ENCODE measurements at places on chromosomes 13 and 19.

DNA sequence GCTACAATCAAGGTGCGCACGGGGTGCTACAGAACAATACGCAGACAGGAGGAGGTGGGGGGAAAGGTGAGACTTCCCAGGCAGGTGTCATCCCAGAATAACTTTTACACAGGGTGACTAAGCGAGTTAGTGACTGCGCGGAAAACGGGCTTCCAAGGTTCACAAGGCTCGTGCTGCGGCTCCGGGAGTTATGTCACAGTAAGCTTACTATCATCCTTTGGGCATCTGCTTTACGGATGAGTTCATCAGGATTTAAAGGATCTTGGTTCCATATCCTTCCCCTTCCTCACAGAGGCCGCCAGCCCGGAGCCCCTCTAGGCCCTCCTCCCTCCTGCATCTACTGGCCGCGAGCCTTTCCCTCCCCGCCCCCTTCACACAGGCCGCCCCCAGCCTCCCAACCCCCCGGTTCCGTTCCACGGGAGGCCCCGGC is 474 bp upstream of the IFT88 start:
- DNase-seq: no peak

DNA sequence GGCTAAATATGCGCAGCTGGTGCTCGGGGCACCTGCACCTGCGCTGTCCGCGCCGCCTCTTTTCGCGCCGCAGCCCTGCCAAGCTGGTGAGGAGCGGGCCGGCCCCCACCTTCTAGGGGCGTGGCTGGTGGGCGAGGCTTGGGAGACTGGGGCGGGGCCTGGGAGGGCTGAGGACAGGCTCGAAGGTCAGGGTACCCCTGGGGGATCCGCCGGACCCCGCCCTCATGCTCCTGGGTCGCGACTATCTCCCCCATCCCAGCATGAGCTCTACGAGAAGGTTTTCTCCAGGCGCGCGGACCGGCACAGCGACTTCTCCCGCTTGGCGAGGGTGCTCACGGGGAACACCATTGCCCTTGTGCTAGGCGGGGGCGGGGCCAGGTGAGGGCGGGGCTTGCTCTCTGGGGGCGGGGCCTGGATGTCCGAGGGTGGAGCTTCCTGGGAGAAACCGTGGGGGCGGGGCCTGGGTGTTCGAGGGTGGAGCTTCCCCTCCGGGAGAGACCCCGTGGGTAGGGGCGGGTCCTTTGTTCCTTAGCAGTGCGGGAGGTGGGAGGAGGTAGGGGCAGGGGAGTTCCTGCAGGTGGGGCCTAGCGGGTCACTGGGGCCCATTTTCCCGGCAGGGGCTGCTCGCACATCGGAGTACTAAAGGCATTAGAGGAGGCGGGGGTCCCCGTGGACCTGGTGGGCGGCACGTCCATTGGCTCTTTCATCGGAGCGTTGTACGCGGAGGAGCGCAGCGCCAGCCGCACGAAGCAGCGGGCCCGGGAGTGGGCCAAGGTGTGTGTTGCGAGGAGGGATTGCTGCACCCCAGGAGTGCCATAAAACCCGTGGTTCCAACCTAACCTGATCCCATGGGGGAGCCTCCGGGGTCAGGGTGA is 19.7 kb downstream of the PNPLA6 start:
- DNase-seq: peak; percentile 6

- DNase-seq: no peak
Observed at GRCh38 chr19:51146751-51147150, 4.7 kb downstream of the SIGLEC7 start.

GRCh38 chr13:64327505-64328194 is 2902.5 kb downstream of the PCDH9 start:
- no peak for DNase-seq

DNA sequence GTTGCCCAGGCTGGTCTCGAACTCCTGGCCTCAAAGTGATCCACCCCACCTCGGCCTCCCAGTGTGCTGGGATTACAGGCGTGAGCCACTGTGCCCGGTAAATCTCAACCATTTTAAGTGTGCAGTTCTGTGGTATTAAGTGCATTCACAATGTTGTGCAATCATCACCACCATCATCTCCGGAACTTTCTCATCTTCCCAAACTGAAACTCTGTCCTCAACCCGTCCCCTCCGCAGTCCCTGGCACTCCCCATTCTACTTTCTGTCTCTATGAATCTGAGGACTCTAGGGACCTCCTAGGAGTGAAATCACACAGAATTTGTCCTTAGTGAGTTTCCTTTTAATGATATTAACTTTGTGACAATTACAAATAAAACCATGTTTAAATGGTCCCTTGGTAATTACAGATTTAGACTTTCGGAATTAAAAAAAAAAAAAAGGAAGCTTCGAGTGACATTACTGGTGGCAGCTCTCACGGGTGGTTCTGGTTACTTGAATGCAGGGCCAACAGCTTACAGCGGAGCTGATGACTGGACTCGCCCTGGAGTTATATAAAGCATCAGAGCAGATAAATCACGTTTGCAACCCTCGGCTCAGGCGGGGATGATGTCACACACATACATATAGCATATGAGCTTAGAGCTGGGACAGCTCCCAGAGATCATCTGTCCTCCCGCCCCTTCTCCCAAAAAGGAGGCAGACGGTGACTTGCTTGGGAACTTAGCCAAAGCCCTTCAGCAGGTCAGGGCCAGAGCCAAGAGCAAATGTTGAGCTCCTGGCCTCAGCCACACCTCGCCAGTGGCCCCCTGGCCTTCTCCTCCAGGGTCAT is 89.8 kb downstream of the ZNF557 start:
- DNase-seq: no peak

DNA sequence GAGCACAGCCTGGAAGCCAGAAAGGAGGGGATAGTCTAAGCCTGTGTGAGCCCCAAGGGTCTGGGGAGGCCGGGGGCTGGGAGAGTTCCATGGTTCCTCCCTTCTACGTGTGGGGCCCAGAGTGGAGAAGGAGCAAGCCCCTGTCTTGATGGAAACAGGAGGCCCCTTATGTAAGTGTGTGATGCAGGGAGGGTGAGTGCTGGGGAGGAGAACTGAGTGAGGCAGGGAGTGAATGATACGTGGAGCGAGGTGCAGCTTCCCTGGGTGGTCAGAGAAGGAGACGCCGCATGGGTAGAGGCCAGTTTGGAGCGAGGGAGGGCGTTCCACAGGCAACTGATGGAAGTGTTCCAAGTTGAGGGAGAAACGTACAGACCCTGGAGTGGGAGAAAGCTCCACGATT is 16.0 kb downstream of the MAG start:
- DNase-seq: no peak

DNA sequence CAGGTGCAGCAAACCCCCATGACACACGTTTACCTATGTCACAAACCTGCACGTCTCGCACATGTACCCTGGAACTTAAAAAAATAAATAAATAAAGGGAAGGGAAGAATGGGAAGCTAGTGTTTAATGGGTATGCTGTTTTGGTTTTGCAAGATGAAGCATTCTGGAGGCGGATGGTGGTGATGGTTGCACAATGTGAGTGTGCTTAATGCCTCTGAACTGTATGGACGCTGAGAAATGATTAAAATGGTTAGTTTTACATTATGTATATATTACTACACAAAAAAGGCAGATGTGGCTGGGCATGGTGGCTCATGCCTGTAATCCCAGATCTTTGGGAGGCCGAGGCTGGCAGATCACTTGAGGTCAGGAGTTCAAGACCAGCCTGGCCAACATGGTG is 17.8 kb downstream of the NFILZ start:
- DNase-seq: no peak

GRCh38 chr19:1254081-1254527 is 5.7 kb downstream of the MIDN start:
- no peak for DNase-seq

DNA sequence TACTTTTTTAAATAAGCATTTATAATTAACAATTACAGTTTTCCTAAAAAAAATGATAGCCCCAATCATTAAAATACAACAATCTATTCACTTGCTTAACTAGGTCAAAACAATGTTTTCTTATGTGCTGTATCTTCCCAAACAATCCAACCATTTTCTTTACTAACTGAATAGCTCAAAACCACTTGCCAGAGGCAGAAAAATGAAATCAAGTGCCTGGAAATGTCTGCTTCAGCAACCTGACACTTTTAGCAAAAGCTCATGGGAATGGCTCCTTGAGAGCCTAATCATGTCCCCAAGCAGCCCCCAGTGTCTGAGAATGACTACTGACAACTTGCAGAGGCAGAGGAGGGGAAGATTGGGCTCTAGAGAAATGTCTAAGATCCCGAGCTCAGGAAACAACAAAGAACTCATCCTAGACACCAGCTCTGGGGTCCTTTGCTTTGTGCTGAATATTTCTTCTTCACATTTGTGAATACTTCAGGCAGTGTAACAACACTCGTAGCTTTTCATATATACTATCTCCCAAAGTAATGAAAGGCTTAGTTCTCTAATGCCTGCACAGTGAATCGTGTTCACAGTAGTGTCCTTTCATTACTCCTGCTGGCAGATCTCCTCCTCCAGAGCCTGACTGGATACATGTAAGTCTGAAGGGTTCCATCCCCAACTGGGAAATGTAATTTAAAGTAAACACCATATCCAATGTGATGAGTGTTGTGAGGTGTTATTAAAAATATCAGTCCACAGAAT is 280.0 kb downstream of the LHFPL6 start:
- no peak for DNase-seq

GRCh38 chr13:98778749-98779148 is 26.3 kb upstream of the SLC15A1 start:
- DNase-seq: no peak

DNA sequence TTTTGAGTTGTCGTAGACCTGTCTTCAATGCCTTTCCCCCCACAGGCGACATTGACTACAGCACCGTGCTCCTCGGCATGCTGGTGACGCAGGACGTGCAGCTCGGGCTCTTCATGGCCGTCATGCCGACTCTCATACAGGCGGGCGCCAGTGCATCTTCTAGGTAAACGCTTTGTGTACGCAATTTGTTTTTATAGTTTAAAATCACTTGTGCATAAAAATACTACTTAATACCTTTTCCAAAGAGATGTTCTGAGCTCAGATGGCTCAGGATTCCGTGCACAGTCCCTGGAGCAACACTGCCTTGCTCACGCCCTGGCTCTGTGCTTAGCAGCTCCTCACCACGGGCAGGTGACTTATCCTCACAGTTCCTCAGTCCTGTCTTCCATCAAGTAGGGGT is 30.1 kb upstream of the DCUN1D2 start:
- no peak for DNase-seq

- no peak for DNase-seq
Observed at GRCh38 chr19:29896802-29897201, 45.2 kb upstream of the URI1 start.

DNA sequence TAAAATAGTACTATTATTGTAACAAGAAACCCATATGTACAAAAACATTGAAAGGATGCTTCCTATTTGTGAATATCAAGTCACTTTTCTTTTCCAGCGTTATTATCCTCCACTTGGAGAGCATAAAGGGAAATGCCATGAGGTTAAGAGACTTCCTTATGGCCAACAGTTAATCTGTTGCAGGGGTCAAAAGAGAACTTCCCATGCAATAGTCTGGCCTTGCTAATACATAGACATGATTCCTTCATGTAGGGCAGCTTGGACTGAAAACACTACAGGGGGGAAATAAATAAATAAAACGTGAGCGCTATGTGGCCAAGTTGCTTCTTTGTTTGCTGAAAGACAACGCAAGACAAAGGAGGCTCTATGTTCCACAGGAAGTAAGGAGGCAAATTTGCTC is 269.1 kb upstream of the EDNRB start:
- DNase-seq: no peak

DNA sequence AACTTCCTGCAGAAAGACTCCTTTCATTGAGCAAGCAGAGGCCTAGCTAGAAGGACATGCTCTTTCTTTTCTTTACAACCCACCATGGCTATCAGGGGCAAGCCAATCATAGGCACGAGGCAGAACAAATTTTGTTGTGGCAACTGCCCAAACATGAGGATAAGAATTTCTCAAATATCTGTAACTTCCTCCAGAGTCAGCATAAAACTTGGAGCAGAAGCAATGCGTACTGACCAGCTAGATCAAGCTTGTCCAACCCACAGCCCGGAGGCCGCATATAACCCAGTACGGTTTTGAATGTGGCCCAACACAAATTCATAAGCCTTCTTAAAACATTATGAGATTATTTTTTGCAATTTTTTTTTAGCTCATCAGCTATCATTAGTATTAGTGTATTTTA is 87.0 kb upstream of the SOX21 start:
- DNase-seq: no peak

GRCh38 chr19:47045867-47046470 is 2.5 kb downstream of the TMEM160 start:
- no peak for DNase-seq
